ENCODE measurements at places on chromosomes 6 and 20. TPM values are rescaled to one million over a fixed set of nuclear protein-coding genes. Genes with fewer than 3 reads are reported as not detected.
A peak's percentile ranks its signal among the peaks of the same experiment; 100 is the strongest.

DNA sequence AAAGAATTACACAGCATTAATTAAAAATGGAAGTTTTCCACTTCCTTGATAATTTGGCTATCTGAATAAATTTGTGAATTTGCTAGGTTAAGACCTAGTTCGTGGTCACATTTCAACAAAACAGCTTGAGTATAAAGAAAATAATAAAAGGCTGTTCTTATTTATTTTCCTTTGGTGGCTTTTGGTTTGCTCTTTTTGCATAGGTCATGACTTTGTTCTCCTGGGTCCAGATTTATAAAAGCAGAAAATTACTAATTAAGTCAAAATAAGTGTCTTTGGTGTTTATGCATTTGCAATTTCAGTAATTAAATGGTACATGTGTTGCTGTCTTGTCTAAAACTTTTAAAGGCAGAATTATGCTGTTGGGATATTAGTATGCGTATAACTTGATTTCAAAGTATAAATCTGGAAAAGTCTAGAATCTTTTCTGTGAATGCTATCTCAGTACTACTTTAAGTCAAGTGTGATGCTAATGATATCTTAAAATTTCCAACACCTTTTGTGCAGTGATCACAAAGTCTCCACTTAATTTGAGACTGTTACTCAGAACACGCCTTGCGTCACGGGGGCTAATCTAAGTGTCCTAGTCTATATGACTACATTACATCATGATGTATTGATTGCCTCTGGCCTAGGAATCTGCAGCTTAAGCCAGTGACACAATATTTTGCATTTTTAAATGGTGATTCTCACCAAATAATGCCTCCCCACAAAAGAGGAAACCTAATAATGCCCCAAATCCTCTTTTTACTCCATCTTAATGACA is 41.0 kb downstream of the GNAS start:
- no peak for DNase-seq

DNA sequence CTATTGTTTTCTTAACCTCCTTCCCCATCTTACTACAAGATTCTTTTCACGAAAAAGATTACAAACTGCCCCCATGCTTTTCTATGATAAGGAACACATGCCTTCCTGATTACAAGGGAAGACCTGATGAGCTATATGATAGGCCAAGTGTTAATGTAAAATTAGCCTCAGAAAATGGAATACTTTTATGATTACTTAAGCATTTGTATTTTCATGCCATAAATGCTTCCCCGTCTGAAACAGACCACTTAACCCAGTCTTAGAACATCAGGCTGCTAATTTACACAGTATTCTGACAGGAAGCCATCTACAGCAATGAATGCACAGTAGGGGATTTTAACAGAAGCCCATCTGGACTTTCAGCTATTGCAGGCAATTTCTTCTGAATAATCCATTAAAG is 274.9 kb downstream of the HAO1 start:
- DNase-seq: no peak

DNA sequence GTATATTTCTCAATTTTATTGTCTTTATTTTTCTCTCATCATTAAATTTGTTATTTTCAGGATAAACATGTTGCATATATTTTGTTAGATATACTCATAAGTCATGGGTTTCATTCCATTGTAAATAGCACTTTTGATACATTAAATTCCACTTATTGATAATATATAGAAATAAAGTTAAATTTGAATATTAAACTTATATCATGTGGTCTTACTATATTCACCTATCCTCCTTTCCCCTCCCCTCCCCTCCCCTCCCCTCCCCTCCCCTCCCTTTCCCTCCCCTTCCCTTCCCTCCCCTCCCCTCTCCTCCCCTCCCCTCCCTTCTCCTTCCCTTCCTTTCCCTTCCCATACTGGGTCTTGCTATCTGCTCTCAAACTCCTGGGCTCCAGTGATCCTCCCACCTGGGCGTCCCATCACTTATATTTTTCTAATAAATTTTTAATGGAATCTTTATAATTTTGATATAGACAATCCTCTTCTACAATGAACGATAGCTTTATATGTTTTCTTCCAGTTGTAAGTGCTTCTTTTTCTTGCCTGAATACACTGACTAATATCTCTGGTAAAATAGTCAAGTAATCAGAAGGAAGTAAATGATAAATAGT is 692.4 kb downstream of the C6orf118 start:
- no peak for DNase-seq

CCN5 gene
- total RNA-seq: 0.10 TPM

- peak; percentile 77 for DNase-seq
These were observed 177.4 kb upstream of the SGK1 start for GRCh38 chr6:134495203-134495889.

DNA sequence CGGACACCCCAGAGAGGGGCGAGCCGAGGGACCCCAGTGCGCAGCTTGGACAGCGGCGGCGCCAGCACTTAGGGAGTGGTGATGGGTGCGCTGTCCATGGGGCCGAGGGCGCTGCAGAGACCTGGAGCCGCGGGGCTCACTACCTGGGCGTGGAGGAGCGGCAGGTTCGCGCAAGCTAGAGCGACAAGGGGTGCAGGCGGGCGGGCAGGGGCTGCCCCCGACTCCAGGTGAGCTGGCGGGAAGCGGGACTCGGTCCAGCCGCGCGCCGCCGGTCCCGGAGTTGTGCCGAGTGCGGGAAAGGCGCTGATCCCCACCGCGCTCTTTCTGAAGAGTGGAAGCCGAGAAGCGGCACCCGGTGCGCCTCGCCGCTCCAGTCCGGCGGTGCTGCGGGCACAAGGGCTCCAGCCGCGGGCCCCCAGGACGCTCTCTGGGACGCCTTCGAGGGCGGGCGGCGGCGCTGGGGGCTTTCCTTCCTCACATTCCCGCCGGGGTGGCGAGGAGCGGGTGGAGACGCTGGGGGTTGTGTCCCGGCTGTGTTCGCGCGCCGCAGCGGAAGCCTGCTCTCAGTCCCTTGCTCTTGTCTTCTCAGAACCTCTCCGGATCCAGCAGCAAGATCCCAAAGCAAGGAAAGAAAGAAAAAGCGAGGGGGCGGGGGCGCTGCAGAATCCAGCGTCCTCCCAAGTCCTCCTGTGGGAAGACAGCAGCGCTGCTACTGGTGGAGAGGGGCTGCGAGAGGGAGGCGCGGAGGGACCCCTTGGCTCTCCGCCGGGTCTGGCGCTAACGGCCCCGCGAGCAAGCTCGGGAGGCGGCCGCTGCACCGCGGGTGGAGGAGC is at the start of gene B3GAT2:
Gene B3GAT2, minus strand, starts transcription at position 610 of the 833 bp plus-strand sequence. CDS start 631 bp downstream, outside the sequence.
- DNase-seq: no peak

DNA sequence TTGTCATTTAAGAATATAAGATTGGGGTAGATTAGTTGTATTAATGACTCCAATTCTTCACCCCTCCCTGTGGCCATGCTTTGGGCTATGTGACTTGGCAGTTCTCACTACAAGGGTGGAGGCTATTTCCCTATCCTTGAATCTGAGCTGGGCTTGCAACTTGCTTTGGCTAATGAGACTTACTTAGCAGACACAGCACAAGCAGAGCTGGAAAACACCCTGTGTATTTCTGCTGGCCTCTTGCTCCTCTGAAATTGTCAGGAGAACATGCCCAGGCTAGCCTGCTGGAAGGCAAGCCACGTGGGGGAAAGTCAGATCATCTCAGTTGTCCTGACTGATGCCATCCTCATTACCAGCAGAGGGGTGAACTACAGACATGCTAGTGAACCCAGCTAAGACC is 126.5 kb upstream of the HDGFL1 start:
- no peak for DNase-seq

TRIM40 gene
- total RNA-seq: not detected

GRCh38 chr6:64777941-64778785 is 928.9 kb downstream of the EYS start:
- DNase-seq: no peak

FOXC1 gene
- 17.9 TPM for total RNA-seq

HLA-DQB1 gene
- 1.8 TPM for total RNA-seq

SNAP25 gene
- 0.35 TPM for total RNA-seq

DNA sequence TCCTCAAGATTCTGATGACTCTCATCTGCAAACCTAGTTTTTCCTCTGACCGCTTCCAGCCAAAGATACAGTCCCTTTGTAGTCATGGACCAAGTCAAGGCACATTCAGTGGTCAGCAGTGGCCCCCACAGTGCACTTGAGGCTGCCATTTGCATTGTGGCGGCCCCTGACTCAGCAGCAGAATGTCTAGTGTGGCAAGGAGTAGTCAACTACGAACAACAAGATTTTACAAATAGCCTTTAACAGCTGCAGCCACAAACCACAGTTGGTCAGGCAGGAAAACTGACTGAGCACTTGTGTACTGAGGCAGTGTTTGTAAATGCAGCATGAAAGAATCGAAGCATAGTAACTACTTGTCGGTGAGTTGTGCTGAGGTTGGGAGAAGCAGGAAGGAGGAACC is 49.6 kb downstream of the SLC2A12 start:
- DNase-seq: peak; percentile 89

DNA sequence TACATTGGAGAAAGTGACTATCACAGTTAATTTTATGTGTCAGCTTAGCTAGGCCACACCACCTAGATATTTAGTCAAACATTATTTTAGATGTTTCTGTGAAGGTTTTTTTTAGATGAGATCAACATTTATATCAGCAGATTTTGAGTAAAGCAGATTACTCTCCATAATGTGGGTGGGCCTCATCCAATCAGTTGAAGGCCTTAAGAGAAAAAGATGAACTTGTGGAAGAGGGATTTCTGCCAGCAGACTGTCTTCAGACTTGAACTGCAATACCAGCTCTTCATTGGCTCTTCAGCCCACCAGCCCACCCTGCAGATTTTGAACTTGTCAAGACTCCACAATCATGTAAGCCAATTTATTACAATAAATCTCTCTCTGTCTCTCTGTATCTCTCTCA is 25.1 kb upstream of the FBXO30 start:
- DNase-seq: no peak

KCNK15 gene
- 4.6 TPM for total RNA-seq

- DNase-seq: no peak
These were observed 39.6 kb upstream of the NELFCD start for GRCh38 chr20:58941471-58941870.

DEFB119 gene
- not detected for total RNA-seq

DNA sequence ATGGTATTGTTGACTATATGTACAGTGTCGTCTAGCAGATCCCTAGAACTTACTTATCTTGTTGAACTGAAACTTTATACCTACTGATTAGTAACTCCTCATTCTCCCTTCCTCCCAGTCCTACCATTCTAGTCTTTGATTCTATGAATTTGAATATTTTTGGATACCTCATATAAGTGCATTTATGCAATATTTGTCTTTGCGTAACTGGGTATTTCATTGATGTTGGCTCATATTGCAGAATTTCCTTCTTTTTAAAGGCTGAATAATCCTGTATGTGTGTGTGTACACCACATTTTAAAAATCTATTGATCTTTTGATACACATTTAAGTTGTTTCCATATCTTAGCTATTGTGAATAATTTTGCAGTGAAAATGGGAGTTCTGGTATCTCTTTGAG is 119.9 kb downstream of the SOX4 start:
- DNase-seq: no peak

DNA sequence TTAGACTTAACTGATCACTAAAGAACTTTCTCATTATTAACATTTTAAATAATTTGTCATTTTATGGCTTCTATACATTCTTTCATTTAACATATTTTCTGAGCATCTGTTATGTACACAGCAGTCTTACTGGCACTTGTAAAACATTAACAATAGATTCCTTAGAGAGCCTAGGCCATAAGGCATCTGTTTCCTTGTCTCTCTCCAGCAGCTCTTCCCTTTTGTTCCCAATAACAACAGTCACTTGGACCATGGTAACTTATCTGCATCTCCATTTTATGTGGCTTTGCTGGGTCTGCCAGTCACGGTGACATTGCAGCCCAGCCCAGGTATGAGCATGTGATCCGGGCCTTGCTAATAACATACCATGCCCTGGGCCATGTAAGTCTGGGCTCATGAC is 11.7 kb upstream of the TASP1 start:
- DNase-seq: no peak

GRCh38 chr6:150987371-150987828 is 121.9 kb downstream of the MTHFD1L start:
- no peak for DNase-seq

GRCh38 chr20:9609887-9610502 is 95.6 kb downstream of the LAMP5 start:
- DNase-seq: peak; percentile 74

DNA sequence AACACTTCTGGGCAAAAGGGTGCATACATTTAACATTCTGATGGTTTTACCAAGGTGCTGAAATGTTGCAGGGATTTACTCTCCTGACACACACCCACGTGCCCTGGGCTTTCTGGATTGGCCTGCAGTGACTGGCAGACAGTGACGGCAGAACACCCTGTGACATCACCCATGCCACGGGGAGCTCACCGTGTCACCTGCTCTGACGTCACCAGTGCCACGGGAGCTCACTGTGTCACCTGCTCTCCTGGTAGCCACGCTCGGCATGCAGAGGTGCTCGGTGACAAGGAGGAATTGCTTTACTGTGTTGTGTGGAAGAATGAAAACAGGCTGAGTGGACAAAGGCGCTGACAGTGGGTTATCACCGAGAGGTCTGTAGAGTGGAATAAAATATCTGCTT is 99.3 kb downstream of the RAMACL start:
- DNase-seq: no peak

HSPA1L gene
- total RNA-seq: 0.87 TPM

GRCh38 chr20:7352165-7352564 is 584.7 kb downstream of the BMP2 start:
- no peak for DNase-seq

LPA gene
- total RNA-seq: not detected

GRCh38 chr20:49400410-49400809 is 82.1 kb downstream of the KCNB1 start:
- no peak for DNase-seq

DNA sequence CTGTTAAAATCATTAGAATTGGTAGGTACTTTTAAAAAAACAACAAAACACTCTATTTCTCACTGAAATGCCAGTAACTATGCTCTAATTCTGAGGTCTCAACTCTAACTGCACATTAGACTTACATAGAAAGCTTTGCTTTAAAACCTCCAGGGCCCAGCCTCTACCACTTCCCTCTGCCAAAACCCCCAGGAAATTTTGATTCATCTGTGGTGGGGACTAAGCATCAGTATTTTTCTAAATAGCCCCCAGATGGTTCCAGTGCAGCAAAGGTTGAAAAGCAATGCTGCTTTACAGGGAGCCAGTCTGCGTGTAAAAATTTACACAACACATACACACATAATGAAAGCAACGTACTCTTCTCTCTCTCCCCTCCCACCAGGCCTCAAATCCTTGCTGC is 3.8 kb downstream of the TBC1D32 start:
- no peak for DNase-seq

DNA sequence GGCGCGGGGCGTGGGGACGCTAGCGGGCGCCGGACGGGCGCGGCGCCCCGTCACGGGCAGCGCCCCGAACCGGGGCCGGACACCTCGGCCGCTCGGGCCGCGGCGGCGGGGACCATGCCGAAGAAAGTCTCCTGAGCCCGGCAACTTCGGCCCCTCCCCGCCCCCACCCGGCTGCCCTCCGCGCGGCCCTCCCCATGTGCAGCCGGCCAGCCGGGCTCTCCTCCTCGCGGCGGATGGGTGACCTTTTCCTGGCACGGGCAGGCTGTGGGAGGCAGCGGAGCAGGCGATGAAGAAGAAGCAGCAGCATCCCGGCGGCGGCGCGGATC is 278 bp downstream of the UST start:
- DNase-seq: no peak

Data from renal cortical epithelial cell (primary cell).